ENCODE measurements at places on chromosomes 4 and X.

GRCh38 chrX:17689971-17690409 is 47.3 kb upstream of the SCML1 start:
- DNase-seq: no peak

DNA sequence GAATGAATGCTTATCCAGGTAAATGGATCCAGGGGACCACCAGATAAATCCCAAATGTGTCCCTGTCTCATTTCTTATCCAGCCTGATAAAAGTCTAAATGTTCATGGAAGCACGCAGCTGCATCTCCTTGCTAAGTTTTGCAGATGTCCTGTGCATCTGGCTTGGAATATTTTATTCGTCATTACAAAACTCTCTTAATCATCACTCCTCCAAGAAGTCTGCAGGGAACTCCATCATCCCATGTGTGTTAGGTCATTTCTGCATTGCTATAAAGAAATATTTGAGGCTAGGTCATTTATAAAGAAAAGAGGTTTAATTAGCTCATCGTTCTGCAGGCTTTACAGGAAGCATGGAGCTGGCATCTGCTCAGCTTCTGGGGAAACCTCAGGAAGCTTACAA is 297.2 kb downstream of the HS3ST1 start:
- no peak for DNase-seq

DNA sequence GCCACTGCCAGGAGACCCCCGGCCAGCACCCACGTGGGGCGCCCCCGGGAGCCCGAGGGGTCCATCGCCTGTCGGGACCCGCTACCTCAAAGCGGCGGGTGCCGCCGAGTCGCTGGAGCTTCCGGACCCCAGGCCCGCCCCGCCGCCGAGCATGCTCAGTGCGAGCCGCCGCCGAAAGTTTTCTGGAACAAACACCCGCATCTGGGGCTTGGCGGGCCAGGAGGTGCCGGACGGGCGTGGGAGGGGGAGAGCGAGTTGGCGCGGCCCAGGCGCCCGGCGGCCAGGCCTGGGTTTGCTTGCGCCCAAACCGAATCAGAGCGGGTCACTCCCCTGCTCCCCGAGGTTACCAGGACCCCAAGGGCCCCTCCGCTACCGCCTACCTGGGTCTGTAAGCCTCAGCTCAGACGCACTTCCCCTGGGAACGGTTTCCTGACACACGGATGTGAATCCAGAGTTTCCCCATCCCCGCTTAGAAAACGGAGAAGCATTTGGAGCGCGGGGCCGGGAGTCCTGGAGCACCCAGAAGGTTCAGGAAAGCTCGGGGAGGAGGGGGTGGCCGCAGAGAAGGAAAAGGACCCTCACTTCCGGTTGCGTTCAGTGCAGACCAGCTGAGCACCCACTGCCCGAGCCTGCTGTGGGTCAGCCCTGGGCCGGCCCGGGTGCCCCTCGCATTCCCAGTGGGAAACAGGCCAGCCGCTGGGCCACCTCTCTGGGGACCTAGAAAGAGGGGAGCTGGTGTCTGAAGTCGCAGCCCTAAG is at the start of gene EVC2:
TSS of gene EVC2 (minus strand) at position 111 of the 758 bp plus-strand sequence. CDS start at position 65, 46 bp downstream.
- no peak for DNase-seq

DNA sequence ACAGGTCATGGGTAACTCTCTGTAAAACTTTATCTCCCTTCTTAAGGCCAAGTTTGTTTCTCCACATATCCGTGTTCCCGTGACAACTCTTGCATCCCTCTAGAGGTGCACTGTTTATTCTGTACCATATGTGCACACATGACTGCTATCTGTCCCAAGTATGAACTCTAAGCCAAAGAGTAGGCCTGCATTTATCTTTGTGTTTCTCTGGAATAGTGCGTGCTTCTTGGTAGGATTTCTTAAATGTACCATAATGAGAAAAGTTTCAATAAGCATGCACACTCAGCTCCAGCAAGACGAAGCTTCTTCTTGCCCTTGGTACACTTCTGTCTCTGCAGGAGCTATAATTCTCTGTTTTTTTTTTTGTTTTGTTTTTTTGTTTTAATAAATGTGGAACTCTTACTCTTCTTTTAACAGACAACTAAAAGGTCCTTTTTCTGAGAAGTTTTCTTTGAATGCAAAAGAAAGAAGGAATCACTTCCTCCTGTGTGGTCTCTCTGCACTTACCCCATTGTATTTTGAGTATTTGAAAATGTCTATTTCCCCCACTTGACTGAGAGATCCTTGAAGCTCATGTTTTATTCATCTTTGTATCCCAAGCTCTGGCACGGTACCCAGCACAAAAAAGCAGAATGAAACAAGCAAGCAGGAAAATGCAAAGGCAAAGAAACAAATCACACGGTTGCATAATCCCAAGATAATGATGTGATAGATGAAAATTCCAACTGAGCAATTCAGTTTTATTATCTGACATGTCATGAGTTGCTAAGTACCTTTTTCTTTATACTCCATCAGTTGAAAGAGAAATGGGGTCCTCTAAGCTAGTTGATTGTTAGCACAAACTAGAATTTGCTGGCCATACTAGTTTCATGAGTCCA is 521.9 kb upstream of the BOD1L1 start:
- no peak for DNase-seq

DNA sequence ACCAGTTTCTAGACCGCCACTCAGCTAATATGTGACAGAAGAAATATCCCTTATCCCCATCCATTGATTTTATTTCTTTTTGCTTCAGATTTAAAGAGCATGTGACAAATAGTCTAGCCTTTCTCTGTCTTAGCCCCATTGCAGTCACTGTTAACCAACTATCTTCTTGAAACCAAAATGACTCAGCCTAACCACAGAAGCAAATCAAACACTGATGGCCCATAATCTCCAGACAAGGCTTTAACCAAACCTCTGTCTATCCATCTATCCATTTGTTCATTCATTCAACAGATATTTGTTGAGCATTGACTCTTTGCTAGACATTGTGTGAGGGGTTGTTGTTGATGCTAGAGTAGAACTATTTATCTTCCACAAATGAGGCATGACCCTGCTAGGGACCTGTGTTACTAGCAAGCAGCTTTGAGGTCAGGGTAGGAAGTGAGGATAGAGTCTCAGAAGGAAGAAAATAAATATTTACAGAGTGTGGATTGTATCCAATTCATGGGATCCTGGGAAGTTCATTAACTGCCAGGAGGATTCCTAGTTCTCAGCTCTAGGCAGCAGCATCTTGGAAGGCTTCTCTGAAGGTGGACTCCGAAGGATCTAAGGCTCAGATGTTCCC is 22.5 kb downstream of the HNRNPH2 start:
- DNase-seq: no peak

GRCh38 chr4:94641702-94642560 is 115.8 kb upstream of the BMPR1B start:
- DNase-seq: no peak

- DNase-seq: no peak
Measured at GRCh38 chrX:149650162-149650561, 18.6 kb upstream of the TMEM185A start.

DNA sequence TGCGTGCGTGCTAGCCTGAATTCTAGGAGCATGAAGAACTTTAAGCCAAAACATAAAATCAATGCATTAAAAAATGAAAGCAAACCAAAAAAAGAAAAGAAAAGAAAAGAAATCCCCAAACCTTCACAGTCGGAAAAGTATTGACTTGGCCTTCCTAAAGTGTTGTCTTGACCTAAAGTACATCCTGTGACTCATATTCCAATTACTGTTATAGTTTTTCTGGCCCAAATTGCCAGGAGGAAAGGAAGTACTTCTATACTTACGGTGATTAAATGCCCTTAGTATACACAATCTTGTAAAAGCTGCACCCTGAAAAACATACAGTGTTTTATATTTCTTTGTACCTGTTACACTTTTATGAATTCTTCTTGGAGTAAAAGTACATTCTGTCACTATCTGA is 512.8 kb downstream of the ANKRD50 start:
- DNase-seq: no peak

DNA sequence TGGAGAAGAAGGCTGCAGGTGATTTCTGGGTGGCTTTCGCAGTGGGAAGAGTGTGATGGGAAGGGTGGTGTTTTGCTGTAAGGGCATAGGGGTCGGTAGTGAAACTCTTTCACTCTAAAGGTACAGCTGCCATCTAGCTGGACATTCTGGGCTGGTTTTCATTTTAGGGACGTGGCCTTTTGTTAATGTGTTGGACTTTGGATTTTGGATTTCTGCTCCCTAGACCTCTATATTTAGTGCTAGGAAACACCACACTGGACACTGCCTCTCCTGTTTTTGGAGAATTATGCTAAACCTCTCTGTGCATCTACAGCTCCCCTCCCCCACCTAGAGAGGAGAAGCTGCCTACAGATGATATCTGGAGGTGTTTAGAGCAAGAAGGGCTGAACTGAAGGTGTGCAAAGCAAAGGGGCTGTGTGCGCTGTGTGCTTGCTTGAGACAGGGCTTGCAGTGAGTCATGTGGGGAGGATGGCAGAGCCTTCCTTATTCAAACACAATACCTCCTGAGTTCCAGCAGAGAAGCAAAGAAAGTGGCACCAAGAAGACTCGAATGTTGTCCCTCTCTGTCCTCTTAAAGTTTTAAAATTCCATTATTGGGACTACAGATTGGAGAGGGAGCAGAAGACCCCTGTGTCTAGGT is 47.9 kb downstream of the STARD8 start:
- no peak for DNase-seq
